ENCODE measurements at places on chromosomes 3 and 15.

- no peak for DNase-seq
Observed at GRCh38 chr15:76062286-76062685, 2.5 kb downstream of the TMEM266 start.

GRCh38 chr3:184181596-184181995, 4.4 kb upstream of the ABCF3 start:
- no peak for DNase-seq

- no peak for DNase-seq
Observed at GRCh38 chr3:43923104-43923882, 232.6 kb downstream of the ABHD5 start.

GRCh38 chr3:194348354-194348753, 2.8 kb downstream of the CPN2 start:
- no peak for DNase-seq

GRCh38 chr3:46990573-46991374, 11.3 kb downstream of the NBEAL2 start:
- no peak for DNase-seq

GRCh38 chr3:130644628-130645253, 101.9 kb downstream of the PIK3R4 start:
- DNase-seq: peak; percentile 15

GRCh38 chr3:13124631-13125030, 51.4 kb upstream of the IQSEC1 start:
- DNase-seq: no peak

- DNase-seq: peak; percentile 13
Observed at GRCh38 chr3:114872588-114872987, 274.5 kb downstream of the ZBTB20 start.

DNA sequence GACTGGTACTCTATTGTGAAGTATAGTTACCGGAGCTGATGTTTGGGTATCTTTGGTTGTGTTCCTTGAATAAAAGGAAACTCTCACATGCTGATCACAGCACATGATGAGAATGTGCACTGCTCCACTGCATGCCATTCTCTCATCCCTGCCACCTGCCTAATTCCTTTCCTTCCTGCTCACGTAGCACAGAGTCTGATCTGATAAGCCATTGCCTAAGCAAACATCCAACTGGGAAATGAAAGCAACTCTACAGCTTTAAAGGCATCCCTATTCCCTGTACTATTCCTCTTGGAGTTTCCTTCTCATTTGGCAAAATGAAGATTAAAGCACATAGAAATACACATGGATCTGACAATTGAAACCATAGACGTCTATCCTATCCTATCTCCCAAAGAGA, 359.8 kb downstream of the C3orf38 start:
- DNase-seq: no peak

Data from fibroblast of the aortic adventitia (primary cell).